Right hindlimb (tissue), 1 donor: ENCODE measurements at places on chromosomes 5 and 9.
A peak's percentile ranks its signal among the peaks of the same experiment; 100 is the strongest.

DNA sequence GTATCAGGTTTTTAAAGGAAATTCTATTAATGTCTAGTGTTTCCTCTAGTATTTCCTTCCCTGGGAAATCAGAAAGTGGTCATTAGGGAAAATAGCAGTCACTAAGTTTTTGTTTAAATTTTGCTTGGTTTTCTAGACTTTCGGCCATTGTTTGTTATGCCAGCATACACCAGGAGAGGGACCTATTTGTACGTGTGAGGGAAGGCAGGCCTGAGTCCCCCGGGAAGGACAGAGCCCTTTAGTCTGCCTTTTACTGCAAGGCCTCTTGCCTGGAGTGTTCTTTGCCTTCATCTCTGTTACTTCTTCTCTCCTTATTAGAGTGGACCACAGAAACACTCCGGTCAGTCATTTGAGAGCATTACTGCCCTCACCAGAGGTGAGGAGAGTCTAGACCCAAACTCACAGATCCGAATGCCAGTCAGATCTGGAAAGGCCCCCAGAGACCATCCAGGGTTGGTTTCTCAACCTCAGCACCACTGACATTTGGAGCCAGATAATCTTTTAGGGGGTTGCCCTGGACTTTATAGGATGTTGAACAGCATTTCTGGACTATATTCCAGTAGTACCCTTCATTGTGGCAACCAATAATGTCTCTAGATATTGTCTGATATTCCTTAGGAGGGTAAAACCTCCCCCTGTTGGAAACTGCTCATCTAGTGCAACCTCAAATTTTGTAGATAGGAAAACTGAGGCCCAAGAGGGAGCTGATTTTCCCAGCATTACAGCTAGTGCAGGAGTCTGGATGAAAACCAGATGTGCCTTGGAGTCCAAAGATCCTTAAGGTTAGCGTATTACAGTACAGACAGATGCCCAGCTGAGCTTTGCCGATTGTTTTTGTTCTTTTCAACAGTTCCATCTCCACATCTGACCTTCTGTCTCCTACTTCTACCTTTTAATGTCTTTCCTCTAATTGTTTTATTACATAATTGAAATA, 93.0 kb upstream of the NIPAL4 start:
- peak; percentile 51 for DNase-seq

- no peak for DNase-seq
Measured at GRCh38 chr5:6236170-6236793, 142.1 kb downstream of the MED10 start.

DNA sequence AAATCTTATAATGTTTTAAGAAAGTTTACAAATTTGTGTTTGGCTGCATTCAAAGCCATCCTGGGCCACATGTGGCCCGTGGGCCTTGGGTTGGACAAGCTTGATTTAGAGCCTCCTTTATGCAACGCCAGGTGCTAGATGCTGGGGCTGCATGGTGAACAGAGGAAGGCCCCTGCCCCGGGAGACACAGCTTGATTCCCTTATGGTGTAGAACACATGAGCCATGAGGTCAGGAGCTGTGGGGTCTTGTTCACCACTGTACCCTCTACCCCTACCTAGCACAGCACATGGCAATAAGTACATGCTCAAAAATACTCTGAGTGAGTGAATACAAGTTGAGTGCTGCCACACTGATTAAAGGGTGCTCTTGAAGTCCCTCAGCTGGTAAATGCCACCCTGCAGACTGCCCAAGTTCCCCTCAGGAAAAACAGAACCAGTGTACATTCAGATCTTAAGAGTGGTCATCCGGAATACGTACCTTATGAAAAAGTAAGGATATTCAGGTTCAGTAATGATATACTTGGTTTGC, 71.9 kb downstream of the ARRDC3 start:
- DNase-seq = peak; percentile 21

GRCh38 chr9:132011896-132012295, 67.8 kb downstream of the MED27 start:
- DNase-seq = no peak

- no peak for DNase-seq
Measured at GRCh38 chr5:30357371-30357770, 836.1 kb upstream of the CDH6 start.

- no peak for DNase-seq
Measured at GRCh38 chr9:94665613-94666012, 26.3 kb upstream of the FBP1 start.

- DNase-seq = no peak
Measured at GRCh38 chr9:105636331-105636730, 25.9 kb upstream of the TAL2 start.

- no peak for DNase-seq
Measured at GRCh38 chr9:96040591-96041461, 165.3 kb downstream of the ERCC6L2 start.

GRCh38 chr9:136342181-136343120, 15.1 kb downstream of the GPSM1 start:
- DNase-seq = peak; percentile 83

DNA sequence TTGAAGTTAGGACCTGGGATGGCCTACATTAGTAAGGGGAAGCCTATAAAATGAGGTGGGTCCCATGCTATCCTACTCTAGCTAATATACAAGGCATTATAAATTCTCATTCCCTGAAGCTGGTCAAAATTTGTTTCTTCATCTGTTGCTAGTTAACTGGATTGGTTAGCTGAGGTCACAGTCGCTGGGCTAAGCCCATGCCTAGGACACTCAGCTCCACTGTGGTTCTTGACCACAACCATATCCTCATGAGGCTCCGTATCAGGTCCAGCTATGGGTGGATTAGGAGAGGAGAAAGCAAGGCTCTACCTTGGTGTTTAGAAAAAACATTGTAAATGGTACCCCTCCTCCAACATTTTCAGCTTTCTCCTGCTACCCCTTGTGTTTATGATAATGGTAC, 52.8 kb upstream of the RAI14 start:
- DNase-seq = no peak

DNA sequence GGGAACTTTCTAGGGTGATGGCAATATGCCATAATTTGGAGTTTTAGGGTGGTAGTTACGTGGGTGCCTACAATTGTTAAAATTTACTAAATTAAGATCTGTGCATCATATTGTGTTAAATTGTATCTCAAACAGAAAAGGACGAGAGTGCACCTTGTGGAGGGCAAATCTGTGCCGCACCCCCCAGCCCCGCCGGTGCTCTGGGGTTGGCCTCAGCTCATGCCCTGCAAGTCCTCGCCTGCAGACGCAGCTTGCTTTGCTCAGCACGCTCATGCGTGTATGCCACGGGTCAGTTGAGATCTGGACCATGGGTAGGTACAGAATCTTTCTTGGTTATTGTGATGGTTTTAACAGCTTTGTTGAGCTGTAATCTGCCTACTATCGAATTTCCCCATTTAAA, 33.7 kb upstream of the FCN1 start:
- no peak for DNase-seq

DNA sequence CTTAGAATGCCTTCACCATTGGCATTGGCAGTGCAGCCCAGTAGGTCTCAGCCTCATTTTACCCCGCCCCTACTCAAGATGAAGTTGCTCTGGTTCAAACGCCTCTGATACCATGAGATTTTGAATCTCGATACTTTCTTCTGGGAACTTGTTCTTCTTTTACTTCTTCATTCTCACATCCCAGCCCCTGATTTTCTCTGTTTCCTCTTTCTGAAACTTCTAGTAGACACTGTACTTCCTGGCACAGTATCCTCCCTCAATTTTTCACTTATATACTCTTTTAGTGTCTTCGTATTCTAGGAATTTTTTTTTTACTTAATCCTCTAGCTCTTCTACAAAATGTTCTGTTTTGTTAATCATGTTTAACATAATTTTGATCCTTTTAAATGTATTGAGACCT, 13.1 kb upstream of the ZNF79 start:
- no peak for DNase-seq

GRCh38 chr9:121748074-121748473, 96.6 kb downstream of the DAB2IP start:
- no peak for DNase-seq

- DNase-seq = peak; percentile 50
Measured at GRCh38 chr9:114935119-114935518, 4.7 kb upstream of the TNFSF8 start.

GRCh38 chr9:98333703-98334582, 78.5 kb upstream of the TBC1D2 start:
- no peak for DNase-seq
